Upper lobe of left lung (tissue), 6 donors: ENCODE measurements at places on chromosomes 5 and 9. TPM values are rescaled to one million over a fixed set of nuclear protein-coding genes. Genes with fewer than 3 reads are reported as not detected.

The UGT3A2 gene
- total RNA-seq, result not detected

The GPR150 gene
- total RNA-seq, result 2.0 TPM

The ERCC8 gene
- total RNA-seq, result 5.8 TPM

The LHX2 gene
- not detected for total RNA-seq

The DRD1 gene
- total RNA-seq, result 0.79 TPM

The ACO1 gene
- 12.4 TPM for total RNA-seq

The PCDHA13 gene
- 1.4 TPM for total RNA-seq

- DNase-seq, result no peak
Measured at GRCh38 chr9:126357074-126357473, 30.4 kb downstream of the MVB12B start.

DNA sequence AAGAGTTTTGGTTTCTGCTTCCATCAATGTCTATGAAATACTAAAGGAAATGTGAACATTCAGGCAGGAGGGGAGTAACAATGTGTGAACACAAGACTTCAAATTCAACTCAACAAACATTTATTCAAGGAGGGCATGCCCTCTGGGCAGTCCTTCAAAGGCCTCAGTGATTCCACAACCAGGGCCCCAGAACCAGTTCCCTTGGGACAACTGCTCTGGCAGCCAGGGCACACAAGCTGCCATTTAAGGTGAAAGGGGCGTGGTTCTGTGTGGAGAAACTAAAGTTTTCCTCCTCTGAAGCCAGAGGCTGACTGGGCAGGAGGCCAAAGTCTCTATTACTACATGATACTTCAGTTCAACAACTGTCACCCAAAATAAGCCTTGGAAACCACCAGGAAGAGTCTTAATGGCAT, 3.2 kb downstream of the RBM18 start:
- no peak for DNase-seq

GRCh38 chr5:135842737-135843136, 8.3 kb downstream of the SLC25A48 start:
- no peak for DNase-seq

DNA sequence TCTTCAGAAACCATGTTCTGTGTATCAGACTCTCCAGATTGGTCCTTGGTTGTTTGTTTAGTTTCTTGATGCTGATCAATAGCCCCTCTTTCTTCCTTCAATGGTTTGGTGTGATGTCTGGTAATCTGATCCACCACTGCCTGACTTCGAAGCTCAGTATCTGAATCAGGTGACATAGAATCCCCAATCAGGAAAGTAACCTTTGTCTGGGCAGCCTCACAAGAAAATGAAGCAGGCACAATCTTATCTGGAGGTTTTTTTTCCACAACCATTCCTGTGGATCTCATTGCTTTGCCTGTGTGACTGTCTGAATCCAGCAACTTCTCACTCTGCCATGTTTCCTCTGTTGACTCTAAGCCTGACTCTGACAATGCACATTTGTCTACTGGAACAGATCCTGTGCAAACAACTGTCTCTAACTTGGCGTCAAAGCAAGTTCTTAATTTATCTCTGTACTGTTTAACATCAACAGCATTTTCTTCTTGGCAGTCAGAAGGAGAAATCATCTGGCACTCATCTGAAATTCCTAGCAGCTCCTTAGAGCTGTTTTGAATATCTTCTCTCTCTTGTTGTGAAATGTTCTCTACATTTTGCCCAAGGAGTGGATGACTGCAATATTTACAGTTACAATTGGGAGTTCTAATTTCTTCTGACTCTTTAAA, 37.1 kb upstream of the RAPGEF6 start:
- DNase-seq, result no peak

DNA sequence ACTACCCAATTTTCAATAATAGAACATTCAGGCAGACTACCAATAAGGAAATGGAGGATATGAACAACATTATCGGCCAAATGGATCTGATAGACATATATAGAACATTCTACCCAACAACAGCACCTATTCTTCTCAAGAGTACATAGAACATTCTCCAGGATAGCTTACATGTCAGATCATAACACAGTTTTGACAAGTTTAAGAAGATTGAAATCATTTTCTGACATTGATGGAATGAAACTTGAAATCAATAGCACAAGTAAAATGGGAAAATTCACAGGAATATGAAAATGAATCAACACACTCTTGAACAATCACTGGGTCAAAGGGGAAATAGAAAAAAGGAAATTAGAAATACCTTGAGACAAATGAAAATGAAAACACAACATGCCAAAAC, 94.6 kb upstream of the MEGF10 start:
- no peak for DNase-seq

DNA sequence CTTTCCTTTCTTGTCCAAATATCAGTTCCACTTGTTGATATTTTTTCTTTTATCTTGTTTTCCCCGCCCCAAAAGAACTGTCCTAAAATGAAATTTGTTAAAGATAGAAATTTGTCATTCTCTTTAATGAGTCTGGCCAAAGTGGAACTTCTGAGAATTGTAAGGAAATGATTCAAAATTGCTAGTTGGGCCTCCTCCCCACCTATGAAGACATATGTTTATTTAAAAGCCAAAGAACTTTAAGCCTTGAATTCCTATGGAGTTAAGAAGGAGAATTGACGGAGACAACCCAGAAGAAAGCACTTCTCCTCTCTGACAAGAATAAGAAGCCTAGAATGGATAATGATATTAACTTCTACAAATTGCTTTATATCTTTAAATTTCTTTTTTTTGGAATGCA, 59.1 kb upstream of the ALDH1A1 start:
- no peak for DNase-seq

GRCh38 chr5:135625961-135626360, 47.2 kb upstream of the CXCL14 start:
- no peak for DNase-seq

DNA sequence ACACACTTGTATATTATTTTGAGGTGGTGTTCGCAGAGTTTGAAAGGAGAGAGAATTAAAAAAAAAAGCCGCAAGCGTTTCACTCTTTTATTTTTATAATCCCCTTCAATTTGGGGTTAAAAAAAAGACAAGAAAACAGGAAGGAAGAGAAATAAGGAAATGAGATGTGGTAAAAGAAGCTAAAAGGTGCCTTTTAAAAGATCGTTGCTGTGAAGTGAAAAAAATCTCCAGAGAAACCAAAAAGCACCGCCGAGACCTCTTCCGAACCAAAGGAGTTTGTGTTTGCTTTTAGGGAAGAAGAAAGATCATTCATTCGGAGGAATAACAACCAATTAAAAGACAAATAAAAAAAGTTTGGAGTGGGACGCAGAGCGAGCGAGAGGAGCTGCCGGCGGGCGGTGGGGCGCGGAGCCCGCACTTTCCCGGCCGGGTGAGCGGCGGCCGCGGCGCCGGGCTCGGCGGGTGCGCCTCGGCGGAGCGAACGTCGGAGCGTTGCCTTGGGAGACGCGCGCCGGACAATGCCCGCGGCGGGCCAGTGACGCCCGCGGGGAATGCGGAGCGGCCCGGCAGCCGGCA, 355 bp downstream of the TLE4 start:
- DNase-seq, result no peak

DNA sequence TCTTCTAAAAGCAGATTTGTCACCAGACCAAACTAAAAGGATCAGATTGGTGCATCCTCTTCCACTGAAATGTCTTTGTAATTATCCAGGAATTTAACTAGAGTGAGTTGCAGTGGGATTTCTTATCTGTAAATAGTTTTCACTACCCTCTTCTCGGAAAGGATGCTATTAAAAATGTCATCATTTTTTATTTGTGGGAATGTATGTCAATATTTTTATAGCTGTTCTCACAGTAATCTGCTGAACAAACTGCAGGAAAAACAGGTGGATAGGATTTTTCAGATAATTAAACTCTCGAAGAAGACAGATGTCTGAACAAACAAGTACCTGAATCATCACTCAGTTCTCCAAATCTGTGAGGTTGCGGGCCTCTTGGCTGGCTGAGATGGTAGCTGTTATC, 62.7 kb downstream of the RAB14 start:
- DNase-seq, result no peak

DNA sequence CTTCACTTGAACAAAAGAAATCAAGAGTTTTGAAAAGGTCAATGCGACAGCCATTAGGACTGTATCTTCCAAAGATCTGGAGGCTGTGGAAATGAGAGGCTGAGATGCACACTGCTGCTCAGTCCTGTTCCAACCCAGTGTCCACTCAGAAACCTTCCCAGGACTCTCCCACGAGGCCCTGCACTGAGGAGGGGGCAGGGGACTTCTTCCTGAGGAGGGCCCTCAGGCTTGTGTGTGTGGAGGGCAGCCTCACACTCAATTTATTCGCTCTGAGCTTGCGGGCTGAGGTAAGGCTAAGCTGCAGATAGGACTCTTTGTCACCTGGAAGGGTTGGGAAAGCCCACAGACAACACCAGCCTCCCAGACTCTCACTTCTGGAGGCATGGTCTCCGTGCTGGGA, 69.6 kb upstream of the ROR2 start:
- DNase-seq, result no peak

DNA sequence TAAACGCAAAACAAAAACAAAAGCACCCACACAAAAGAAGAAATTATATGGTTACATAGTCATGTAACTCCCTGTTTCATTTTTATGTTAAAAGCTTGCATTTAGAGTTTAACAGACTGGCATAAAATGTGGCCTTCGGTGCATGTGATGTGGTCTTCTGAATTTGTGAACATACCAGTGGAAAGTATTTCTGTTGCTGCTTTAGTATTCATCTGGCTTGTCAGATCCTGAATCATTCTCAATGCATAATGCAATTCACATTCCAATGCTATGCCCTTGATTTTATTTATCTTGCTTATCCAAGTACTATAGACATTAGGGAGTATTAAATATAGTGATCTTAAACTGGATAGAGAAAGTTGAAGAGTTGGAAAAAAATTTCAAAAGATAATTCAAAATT, 740.2 kb upstream of the ZNF608 start:
- no peak for DNase-seq

DNA sequence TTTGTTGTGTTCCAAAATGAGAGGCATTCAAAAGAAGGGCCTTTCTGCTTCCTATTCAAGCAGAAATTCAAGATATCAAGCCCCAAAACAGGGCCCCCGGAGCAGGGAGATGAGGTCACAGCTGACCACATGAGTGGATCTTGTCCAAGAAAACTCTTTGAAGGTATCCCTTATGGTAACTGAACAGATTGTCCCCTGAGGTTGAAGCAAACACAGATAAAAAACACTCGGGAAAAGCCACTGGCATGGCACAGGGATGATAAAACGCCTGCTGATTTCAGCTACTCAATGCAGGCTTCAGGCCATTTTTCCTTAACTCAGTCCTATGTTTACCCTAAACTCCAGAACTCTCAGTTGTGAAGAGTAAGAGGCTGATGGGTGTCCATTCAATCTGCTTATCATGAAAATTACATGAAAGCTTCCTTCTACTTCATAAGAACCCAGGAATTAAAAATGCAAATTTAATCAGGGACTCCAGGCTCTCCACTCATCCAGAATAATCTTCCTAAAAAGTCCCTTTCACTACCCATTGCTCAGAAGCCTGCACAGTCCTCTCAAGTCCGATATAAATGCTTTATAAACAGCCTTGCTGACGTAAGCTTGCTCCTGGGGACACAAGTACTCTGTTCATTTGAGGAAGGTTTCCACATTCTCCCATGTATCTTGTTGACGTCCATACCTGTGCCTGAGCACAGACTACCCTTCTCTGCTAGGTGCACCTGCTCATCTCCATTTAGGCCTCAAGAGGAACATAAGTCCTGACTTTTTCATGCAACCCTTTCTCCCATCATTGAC, 35.9 kb upstream of the SLC1A3 start:
- DNase-seq, result no peak

- DNase-seq, result no peak
Measured at GRCh38 chr9:129182122-129182521, 4.1 kb upstream of the IER5L start.

GRCh38 chr5:148186248-148187003, 16.4 kb upstream of the SPINK6 start:
- no peak for DNase-seq

GRCh38 chr9:24793787-24794186, 248.1 kb upstream of the IZUMO3 start:
- no peak for DNase-seq

DNA sequence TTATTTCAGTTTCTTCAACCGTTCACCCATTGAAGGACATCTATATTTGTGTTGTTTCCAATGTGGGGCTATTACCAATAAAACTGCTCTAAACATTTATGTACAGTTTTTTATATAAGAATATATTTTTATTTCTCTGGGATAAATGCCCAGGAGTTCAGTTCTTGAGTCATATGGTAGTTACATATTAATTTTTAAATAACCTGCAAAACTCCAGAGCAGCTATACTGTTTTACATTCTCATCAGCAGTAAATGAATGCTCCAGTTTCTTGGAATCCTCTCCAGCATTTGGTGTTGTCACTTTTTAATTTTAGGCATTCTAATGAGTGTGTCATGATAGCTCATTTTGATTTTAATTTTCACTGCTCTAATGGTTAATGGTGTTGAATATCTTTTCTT, 36.2 kb downstream of the CDK7 start:
- DNase-seq, result no peak

- no peak for DNase-seq
Measured at GRCh38 chr5:16663840-16664239, 47.0 kb upstream of the RETREG1 start.
